Activated CD8-positive, alpha-beta memory T cell treated with anti-CD3 and anti-CD28 coated beads for 4 hours (primary cell): ENCODE measurements at places on chromosomes 3 and 15.

GRCh38 chr3:108130701-108131474 lies 40.1 kb upstream of the CD47 start:
- no peak for DNase-seq

DNA sequence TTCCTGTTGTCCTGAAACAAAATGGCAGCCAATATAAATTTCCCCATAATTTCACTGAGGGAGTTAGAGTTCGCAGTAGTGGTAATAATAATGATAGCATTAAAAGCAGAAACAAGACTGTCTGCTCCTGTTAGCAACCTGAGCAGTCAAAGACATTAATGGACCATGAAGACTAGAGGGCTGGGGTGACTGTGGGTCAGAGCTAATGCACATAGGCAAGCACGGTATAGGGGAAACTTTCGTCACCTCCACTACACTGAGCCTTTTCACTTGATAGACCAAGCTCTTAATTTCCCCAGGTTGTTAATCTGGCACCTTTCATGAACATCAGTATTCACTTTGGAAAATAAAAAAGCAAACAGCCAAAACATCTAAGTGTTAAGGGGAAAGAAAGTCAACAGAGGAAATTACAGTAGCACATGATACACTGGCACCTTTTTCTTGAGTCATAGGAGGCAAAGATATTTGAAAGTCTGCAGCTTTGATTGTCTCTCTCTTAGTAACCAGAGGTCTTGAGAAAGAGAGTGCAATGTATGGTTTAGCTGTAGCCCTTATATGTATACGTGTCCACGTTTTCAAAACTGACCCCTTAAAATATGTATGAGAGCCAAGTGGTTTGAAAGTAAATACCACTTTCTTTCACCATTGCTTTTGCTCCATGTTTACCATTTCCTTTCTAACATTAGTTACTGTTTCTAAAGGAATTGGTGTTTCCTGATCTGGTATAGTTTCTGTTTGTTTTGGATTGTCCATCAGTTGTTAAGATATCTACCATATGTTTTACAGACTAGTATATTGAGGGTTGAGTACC lies 104.8 kb downstream of the FILIP1L start:
- DNase-seq, result no peak

DNA sequence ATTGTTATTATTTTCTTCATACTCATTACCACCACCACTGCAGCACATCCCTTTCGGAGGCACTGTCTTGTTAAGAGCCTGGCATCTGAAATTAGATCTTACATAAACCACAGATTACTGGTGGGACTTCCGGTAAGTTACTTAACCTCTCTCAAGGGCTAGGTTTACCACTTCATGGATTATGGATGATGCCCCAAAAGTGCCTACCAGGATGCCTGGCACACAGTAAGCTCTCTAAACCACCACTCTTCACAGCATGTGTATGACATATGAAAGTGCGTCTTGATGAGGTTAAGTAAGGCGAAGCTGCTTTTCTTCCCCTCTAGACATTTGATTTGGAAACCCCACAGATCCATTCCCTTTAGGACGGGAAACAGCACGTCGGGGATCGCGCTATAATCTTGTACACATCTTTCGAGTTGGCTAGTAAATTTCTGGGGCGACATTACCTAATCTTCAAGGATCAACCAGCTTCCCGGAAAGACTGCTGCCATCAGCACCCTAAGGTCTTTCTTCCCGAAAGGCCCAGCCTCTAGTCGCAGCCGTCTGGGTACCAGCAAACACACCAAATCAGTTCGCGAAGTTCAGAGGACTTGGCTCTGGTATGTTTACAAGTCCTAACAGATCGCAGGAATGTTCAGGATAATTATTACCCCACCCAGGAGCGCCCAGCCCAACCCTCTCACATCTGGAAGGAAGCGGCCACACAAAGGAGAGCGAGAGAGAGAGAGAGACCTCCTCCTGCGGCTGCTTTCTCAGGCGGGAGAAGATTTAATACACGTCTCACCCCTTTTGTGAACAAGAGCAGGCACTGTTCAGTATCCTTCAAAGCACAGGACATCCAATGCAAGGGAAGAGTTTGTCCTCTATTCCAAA lies 155.1 kb upstream of the FRMD4B start:
- DNase-seq, result no peak

- peak; percentile 24 for DNase-seq
Measured at GRCh38 chr3:118882353-118882947, 152.2 kb downstream of the IGSF11 start.

DNA sequence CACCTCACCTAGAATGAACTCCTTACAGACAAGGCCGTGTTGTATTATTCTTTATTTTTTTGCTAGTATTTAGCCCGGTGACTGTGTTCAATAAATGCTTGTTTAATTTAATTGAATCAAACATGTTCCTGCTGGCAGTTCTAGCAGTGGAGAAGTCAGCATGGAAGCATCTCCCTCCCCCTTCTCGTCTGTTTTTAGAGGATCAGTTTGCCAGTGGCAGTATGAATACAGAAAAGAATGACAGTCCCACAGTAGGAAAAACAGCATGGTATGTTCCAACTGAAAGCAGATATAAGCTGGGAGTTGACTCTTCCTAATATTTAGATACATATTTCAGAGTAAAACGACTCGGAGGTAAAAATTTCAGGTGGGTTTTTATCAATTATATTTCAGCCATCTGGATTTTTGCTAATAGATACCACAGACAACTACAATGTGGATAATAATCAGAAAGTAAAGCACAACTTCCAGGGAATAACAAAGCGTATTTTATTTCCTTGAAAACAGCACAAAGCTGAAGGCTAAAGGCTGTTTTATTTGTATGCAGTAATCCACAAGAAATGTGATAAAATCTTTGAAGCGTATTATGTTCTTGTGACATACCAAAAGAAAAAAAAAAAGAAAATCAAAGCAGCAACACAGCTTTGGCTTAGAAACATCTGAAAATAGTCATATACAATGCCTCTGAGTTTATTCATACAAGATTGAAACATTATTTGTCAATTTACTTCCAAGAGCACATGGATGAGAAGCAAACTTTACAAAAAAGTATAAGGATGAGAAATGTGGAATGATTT lies 244.5 kb upstream of the KCNMB2 start:
- DNase-seq, result no peak

GRCh38 chr3:6416049-6416661 lies 444.8 kb upstream of the GRM7 start:
- DNase-seq, result no peak

DNA sequence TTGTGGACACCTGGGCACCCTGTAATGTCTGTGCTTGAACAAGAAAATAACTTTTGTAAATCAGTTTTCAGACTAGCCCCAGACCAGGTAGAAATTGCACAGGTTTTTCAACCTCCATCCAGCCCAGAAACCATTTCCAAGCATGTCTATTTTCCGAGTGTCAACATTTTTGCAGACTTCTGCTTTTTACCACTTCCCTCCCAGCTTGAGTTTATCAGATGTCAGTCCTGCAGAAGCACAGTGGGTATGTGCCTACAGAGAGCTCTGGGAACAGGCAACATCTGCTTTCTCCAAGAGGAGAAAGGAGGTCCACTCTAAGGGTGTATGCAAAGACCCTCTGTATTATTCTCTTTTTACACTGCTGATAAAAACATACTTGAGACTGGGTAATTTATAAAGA lies 83.9 kb downstream of the LRRK1 start:
- DNase-seq, result no peak

DNA sequence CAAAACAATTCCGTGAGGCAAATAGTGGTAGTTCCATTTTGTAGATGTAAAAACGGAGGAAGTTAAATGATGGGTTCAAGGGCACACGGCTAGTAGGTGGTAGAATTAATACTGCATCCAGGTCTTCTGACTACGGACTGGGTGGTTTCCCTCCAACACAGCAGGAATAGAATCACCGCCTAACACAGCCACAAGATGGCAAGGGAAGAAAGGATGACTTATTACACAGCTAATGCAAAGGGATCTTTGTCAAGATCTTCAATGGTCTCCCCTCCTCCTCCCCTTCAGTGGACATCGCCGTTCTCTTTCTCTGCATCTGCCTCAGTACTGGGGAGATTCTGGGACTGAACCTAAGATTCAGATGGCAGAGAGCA lies 524 bp upstream of the TOPBP1 start:
- DNase-seq, result no peak

- no peak for DNase-seq
Measured at GRCh38 chr3:32868719-32869512, 51.1 kb downstream of the TRIM71 start.

DNA sequence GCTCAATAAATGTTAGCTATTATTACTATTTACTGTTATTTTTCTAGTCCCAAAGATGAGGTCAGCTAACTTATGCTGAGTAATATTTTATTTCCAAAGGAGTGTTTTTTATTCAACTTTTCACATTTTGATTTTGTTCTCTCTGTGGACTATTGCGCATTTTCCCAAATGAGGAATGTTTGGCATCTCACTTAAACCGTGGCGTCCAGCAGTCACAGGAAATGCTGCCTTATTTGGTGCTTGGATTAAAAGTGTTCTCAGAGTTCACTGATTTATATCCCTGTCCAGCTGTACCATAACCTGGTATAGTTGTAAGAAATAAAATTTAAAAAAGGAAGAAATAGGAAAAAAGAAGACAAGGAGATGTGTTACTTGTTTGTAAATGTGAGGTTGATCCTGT lies 166.8 kb downstream of the THSD4 start:
- no peak for DNase-seq

DNA sequence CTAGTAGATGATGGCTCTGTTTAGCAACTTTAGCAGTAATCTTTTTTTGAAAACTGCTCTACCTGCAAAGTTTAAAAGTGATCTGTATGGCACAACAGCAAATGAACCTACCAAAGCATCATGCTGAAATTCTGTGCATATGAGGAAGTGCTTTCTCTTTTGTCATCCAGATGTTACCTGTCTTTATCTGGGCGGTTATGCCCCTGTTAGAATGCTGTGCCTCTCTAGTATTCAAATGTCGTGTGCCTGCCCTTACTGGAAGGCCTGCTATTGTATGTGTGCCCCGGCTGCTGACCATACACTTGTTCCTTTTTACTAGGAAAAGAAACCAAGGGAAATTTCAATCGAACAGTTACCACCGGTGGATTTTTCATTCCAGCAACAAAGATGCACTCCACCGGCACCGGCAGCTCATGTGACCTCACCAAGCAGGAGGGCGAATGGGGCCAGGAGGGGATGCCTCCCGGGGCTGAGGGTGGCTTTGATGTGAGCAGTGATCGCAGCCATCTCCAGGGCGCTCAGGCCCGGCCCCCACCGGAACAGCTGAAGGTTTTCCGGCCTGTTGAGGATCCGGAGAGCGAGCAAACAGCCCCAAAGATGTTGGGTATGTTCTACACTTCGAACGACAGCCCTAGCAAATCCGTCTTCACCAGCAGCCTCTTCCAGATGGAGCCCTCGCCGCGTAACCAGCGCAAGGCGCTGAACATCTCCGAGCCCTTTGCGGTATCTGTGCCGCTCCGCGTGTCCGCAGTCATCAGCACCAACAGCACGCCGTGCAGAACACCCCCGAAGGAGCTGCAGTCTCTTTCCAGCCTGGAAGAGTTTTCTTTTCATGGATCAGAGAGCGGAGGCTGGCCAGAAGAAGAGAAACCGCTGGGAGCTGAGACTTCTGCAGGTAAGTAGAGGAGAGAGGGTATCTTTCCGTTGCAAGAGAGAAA lies 61.6 kb downstream of the TMEM39A start:
- no peak for DNase-seq

DNA sequence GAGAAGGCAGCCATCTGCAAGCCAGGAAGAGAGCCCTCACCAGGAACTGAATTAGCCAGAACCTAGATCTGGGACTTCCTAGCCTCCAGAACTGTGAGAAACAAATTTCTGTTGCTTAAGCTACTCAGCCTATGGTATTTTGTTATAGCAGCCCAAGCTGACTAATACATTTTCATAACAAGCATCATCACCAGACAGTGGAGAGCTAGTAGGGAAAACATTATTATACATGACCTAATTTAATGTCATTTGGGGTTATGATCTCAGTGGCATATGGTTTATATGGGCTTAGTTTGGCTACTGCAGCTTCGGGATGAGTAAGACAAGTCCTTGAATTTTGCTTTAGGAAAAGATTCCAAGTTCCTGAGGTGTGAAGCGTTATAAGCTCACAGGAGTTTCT lies 35.6 kb downstream of the LNP1 start:
- no peak for DNase-seq

DNA sequence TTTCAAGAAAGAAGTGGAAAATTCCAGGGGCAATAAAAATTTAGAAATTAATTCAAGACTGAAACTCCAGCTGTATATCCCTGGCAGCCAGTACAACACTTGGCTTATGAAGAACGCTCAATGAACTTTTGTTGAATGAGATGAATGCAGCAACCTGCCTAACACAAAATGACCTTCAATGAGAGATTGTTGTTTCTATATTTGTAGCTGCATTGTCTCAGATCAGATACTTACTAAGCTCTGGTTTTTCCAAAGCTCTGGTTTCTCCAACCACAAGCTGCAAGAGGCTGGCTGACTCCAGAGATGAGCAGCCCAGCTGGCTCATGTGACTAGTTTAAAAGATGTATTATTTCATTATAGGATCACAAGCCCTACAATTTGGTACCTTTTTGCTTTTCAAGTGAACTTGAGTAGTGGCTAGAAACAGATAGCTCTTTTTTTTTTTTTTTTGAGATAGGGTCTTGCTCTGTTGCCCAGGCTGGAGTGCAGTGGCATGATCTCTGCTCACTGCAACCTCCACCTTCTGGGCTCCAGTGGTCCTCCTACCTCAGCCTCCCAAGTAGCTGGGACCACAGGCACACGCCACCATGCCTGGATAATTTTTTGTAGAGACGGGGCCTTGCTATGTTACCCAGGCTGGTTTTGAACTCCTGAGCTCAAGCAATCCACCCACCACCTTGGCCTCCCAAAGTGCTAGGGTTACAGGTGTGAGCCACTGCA lies 57.4 kb downstream of the UMPS start:
- no peak for DNase-seq

- DNase-seq, result no peak
Measured at GRCh38 chr3:105798381-105798934, 70.4 kb downstream of the CBLB start.

GRCh38 chr3:189756582-189757078 lies 125.4 kb downstream of the TP63 start:
- no peak for DNase-seq

DNA sequence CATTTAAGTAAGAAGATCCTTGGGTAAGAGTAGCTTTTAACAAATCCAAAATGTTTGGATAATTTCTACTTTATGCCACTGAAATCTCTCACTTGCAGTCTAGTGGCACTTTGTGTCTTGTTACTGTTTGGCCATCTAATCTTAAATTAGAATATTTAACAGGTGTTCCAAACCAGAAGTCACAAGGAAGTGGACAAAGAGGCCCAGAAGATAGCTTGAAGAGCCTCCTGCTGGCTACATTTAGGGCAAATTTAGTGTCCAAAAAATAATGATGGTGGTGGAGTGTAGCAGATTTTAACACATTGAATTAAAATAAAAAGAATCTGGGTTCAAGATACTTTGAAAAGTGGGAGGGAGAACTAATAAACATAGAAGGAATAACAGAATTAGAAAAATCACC lies 172.2 kb downstream of the GHSR start:
- no peak for DNase-seq

GRCh38 chr3:153901991-153902390 lies 219.2 kb upstream of the ARHGEF26 start:
- no peak for DNase-seq

- no peak for DNase-seq
Measured at GRCh38 chr3:153245661-153246060, 83.6 kb downstream of the RAP2B start.

- no peak for DNase-seq
Measured at GRCh38 chr3:146575636-146576035, 29.5 kb downstream of the PLSCR5 start.

- no peak for DNase-seq
Measured at GRCh38 chr3:61725851-61726333, 164.5 kb downstream of the PTPRG start.

- DNase-seq, result no peak
Measured at GRCh38 chr3:152104847-152105415, 163.8 kb upstream of the MBNL1 start.

GRCh38 chr15:79967298-79968182 lies 3.5 kb downstream of the BCL2A1 start:
- DNase-seq, result no peak
